Activated CD4-positive, alpha-beta memory T cell treated with anti-CD3 and anti-CD28 coated beads for 36 hours (primary cell): ENCODE measurements at places on chromosomes 4 and X. TPM values are rescaled to one million over a fixed set of nuclear protein-coding genes. Genes with fewer than 3 reads are reported as not detected.

GRCh38 chr4:113978105-113978504 lies 1.3 kb downstream of the ARSJ start:
- DNase-seq, result no peak

DNA sequence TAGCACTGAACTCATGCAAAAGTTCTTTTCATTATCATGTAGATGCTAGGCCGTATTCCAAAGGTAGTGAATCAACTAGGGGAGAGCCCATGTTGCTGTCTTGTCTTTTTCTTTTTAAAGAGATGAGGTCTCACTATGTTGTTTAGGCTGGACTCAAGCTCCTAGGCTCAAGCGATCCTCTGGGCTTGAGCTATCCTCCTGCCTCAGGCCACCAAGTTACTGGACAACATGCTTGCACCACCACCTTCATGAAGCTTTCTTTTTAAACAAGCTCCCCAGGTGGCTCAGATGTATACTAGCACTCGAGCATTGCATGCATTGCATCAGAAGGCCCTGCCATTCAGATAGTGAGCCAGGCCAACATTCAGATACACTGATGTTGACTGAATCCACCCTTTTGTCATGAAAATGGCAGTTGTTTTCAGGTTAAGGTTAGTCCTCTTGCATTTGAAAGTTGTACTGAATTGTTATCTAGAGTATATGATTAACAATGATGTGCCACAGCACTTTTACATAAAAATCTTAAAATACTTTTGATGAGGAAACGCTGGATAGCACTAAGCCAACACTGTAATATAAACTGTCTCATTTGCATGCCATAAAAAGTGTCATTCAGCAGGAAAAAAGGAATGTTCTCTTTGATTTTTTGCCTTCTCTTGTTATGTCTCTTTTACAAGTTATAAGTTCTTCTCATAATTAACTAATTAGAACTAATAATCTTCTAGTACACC lies 76.7 kb downstream of the FNIP2 start:
- DNase-seq, result no peak

DNA sequence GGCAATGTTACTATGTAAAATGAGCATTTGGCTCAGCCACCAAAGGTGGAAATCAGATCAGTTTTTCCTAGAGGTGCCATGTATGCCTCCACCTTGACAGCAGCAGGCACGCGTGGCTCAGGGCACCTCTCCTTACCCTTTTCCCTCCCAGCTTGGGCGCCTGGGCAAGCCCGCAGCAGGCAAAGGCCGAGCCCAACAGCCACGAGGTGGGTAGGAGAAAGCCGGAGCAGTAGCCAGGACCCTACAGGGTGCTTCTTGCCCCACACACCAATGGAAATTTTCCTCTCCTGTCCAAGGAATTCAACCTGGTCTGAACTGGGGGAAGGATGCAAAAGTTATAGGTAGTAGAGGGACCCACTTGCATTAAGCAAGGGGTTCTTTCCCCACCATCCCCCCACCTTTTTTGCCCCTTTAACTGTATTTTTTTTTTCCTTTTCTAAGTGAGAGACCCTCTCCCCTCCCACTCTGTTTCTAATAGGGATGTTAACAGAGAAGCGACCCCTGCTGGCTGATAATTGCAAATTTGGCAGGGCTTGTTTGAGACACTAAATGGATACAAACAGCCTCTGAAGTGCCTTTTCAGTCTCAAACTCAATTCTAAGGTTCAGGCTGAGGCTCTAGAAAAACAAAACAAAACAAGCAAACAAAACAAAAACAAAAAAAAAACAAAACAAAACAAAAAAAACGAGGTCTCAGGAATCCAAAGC lies 895.1 kb downstream of the PCDH18 start:
- DNase-seq, result no peak

- no peak for DNase-seq
Measured at GRCh38 chr4:5379895-5380294, 328.5 kb downstream of the EVC2 start.

DNA sequence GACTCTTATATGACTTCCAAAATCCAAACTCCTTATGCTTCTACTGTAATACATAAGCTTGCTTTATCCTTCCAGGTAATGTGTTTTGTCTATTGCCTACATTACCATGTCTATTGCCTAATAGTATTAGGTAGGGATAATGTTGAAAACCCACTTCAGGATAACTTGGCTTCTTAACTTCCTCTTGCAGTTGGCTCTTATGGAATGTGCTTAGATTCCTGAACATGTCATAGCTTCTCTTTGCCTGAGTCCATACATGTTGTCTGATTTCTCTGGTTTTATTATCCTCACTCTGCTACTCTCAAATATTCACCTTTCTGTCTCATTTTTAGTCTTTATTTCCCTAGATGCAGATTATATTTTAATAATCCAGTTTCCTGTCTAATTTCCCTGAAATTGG lies 599.9 kb downstream of the IL15 start:
- no peak for DNase-seq

GRCh38 chr4:120709991-120710390 lies 212.5 kb downstream of the PRDM5 start:
- no peak for DNase-seq

GRCh38 chr4:19936476-19936875 lies 315.2 kb upstream of the SLIT2 start:
- no peak for DNase-seq

GRCh38 chr4:14787894-14788293 lies 214.4 kb upstream of the CPEB2 start:
- DNase-seq, result peak; percentile 21

GRCh38 chr4:67746797-67747495 lies 7.2 kb downstream of the GNRHR start:
- no peak for DNase-seq

- peak; percentile 8 for DNase-seq
Measured at GRCh38 chrX:30935985-30936384, 46.9 kb upstream of the TAB3 start.

NMU gene
- 0.63 TPM for total RNA-seq

VEGFC gene
- not detected for total RNA-seq
